NCI-H1436 treated with DMSO at 0.1 percent for 48 hours (cell line): ENCODE measurements at places on chromosomes 7 and 10.

DNA sequence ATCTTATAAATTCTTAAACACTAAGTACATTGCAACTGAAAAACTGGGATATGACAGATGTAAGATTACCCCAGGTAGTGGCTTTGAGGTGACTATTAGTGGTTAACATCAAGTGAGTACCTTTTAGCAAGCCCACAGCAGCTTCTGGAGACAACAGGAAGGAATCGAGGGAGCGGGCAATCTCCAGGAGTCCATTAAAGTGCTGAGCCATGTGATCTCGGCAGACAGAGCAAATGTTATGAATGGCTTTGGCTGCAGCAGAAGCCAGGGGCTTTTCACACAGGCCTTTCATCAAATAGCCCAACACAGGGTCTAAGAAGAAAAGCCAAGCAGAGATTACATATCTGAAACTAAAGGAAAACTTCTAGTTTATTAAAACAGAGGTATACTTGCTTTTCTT, 48.9 kb downstream of the IRF5 start:
- DNase-seq, result no peak

GRCh38 chr7:85232068-85232467, 45.2 kb upstream of the SEMA3D start:
- no peak for DNase-seq

- DNase-seq, result no peak
Measured at GRCh38 chr7:154178895-154179294, 126.7 kb downstream of the DPP6 start.

DNA sequence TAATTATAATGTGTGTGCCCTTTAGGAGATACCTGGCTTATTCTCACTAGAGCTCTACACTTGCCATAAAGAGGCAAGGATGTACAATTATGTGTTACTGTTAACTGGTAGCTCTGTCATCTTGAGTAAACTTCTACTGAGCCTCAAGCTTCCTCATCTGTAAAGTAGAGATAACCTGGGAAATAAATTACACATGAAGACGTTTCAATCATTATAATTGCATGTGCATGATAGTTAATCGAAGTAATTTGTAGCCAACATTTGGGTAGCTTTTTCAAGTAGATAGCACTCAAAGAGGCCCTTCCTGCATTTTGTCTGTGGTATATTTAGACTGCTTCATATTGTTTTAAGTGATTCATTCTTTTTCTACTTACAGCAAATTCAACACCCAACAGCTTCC, 2.4 kb downstream of the CCT6A start:
- DNase-seq, result no peak

- no peak for DNase-seq
Measured at GRCh38 chr10:35564341-35564968, 40.7 kb upstream of the GJD4 start.

GRCh38 chr7:42742318-42742717, 169.6 kb downstream of the C7orf25 start:
- DNase-seq, result no peak

- DNase-seq, result no peak
Measured at GRCh38 chr7:101381549-101382111, 19.0 kb downstream of the COL26A1 start.

- no peak for DNase-seq
Measured at GRCh38 chr10:101961591-101962498, 94.1 kb downstream of the ARMH3 start.

GRCh38 chr10:12679636-12680035, 321.9 kb downstream of the CCDC3 start:
- no peak for DNase-seq

DNA sequence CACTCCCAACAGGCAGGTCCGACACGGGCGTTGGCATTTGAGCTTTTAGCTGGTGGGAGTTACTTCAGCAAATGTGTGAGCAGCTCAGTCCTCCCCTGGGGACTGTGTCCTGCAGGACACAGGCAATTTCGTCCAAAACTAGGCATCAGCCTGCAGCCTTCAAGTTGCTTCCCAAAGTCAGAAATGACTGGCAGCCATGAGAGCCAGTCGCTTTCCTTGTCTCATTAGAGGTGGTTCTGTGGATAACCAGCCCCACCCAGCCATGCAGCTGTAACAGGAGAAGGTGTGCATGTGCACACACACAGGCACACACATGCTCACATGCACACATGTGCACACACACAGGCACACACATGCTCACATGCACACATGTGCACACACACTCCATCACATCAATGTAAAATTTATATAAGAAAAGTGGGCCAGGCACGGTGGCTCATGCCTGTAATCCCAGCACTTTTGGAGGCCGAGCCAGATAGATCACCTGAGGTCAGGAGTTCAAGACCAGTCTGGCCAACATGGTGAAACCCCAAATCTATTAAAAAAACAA, 138.8 kb upstream of the TCERG1L start:
- DNase-seq, result no peak

DNA sequence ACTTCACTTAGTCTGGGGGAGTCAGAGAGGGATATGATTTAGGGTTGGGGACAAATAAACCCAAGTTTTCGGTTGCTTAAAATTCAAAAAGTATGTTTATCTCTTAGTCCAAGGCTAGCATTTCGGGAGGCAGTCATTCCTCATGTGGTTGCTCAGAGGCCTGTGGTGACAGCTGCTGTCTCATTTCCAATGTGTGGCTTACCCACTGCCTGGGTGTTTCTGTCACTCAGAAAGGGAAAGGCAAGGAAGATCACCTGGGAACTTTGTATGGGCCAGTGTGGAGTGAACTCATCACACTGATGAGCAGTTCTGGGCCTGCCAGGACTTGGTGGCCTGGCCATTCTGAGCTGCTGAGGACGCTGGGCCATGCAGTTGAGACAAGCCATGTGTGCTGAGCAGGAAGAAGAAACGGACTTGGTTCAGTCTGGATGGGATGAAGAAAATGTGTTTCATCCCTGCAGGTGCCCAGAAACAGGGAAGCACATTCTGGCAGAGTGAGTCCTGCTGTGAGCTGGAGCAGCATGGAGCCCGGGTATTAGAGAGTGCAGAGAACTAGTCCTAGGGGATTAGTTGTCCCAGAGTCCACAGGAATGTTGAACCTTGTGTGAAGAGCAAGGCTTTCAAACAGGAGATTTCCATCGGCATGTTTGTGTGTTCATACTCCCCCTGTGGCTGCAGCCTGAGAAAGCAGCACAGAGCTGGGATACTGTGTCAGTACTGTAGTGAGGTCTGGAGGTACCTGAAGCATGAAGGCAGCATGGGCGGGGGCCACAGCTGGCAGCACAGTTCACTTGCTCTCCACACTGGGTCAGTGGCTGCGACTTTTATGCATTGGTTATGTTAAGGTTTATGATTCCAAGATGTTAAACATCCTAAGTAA, 211.1 kb upstream of the IGFBP3 start:
- DNase-seq, result no peak

DNA sequence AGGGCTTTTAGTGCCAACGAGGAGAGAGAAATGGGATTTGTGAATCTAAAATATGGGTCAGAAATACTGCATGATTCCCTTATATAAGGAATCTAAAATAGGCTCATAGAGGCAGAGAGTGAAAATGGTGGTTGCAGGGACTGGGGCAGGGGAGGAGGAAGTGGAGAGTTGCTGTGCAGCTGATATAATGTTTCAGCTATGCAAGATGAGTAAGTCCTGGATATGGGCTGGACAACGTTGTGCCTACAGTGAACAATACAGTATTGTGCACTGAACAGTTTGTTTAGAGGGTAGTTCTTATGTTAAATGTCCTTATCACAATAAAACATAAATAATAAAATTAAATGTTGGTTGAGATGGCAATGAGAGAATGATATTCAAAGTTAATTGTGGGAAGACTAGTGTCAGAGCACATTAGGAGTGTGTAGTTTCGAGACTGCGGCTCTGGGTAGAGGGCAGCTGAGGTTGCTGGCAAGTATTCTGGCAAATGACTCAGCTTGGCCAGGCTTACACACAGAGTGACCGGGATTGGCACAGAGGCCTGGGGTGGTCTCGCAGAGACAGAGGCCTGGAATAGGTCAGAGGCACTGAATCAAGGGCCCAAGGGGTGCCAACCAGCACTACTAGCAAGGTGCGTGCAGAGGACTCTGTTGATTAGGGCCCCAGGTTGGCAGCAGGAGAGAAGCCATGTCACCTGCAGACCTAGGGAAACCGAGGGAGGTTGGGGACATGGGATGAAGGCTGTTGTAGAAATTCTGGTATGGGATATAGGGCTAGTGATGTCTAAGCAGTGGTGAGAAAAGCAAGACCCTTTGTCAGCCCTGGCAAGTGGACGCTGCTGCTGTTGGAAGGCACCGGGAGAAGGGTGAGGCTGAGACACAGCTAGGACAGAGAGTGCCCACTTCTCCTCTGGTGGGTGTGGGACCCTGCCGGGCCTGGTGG, 2.8 kb upstream of the DEPP1 start:
- DNase-seq, result no peak

GRCh38 chr10:4847561-4848355, 21.8 kb downstream of the AKR1E2 start:
- DNase-seq, result no peak

- no peak for DNase-seq
Measured at GRCh38 chr7:96691702-96692101, 17.9 kb downstream of the SEM1 start.

DNA sequence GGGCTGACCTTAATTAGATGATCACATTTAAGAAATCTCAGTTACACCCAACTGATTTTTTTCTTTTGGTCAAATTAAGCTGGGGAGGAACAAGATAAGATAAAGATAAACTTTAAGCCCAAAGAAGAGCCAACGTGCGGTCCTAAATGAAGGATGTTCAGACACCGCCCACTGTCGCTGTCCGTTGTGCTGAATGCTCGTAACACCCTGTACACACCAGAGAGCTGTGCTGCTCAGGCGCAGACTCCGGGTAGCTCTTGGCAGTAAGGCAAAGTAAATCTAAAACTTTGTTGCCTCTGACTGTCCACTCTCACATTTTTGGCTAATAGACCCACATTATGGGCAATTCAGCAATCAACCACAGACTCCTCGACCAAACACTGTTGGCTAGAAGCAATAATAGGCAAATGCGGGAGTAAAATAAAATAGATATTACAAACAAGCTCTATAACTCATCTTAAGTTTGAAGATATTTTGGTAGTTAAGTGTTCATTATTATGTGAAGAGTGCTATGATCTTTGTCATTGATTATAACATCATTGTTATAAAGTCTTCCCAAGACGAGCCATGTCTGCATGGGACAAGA, 57.1 kb downstream of the PLPP4 start:
- no peak for DNase-seq

GRCh38 chr7:111835066-111835465, 272.8 kb upstream of the IMMP2L start:
- DNase-seq, result no peak

- no peak for DNase-seq
Measured at GRCh38 chr10:43255634-43256431, 11.0 kb downstream of the RASGEF1A start.
